ENCODE measurements at places on chromosomes 5 and 9. TPM values are rescaled to one million over a fixed set of nuclear protein-coding genes. Genes with fewer than 3 reads are reported as not detected.

The C9orf43 gene
- total RNA-seq = 0.63 TPM

The NUTM2F gene
- total RNA-seq = not detected

The CMYA5 gene
- 1.7 TPM for total RNA-seq

The KCNMB1 gene
- not detected for total RNA-seq

The CSF1R gene
- total RNA-seq = under 0.01 TPM

The SOX30 gene
- not detected for total RNA-seq

The CMBL gene
- 12.3 TPM for total RNA-seq

The ANKRD34B gene
- total RNA-seq = not detected

The GLT6D1 gene
- not detected for total RNA-seq

The TRIP13 gene
- total RNA-seq = 4.4 TPM

The CDH9 gene
- total RNA-seq = 0.16 TPM

The EFNA5 gene
- 2.1 TPM for total RNA-seq

The BRD3OS gene
- 11.5 TPM for total RNA-seq

The ADAMTS12 gene
- 13.0 TPM for total RNA-seq

The PCDHGA7 gene
- 8.4 TPM for total RNA-seq

The SPATA6L gene
- 1.2 TPM for total RNA-seq

The SV2C gene
- 0.08 TPM for total RNA-seq

The CNTFR gene
- not detected for total RNA-seq

The CDH10 gene
- 1.4 TPM for total RNA-seq

The BRD8 gene
- total RNA-seq = 314 TPM

The PCDHGA2 gene
- total RNA-seq = 3.9 TPM

The PELO gene
- total RNA-seq = 9.2 TPM

The PLAC8L1 gene
- total RNA-seq = not detected

The REEP5 gene
- 60.0 TPM for total RNA-seq
